ENCODE measurements at places on chromosomes 7 and 10.

DNA sequence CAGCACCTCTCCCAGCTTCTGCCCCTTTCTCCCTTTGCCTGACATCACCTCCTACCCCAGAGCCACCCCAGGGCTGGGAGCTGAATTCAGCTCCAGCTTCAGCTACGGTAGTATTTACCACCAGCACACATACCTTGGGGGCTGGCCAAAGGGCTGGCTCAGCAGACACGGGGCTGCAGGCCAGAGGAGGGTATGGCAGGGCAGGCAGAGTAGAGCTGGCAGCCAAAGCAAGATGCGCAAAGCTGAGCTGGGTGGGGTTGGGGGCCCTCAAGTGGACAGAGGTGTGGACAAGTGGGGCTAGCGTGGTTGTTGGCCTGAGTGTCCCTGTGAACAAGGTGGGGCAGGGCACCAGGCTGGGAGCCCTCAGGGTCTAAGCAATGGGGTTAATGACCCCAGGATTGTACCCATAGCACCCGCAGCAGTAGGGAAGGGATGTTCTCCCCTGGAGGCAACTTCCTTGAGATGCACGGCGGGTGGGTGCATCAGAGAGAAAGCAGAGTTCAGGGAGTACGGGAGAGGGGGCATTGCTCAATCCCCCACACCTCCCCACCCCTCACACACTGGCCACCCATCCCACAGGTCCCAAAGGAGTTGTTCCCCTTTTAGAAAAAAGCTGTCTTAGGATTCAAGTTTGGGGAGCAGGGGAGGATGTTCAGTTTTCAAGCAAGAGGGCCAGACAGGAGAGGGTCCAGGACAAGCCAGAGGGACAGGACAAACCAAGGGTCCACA, 8.0 kb downstream of the VSIR start:
- DNase-seq, result no peak

GRCh38 chr7:157596026-157596425, 259.2 kb downstream of the DNAJB6 start:
- no peak for DNase-seq

- no peak for DNase-seq
Observed at GRCh38 chr10:102134416-102134815, 1.6 kb downstream of the PPRC1 start.

GRCh38 chr7:73892003-73892999, 31.3 kb downstream of the TMEM270 start:
- no peak for DNase-seq

- DNase-seq, result peak; percentile 23
Observed at GRCh38 chr10:11598712-11599397, 12.6 kb downstream of the USP6NL start.

All from eye (tissue), 1 donor.